ENCODE measurements at places on chromosomes 11 and 22.
A peak's percentile ranks its signal among the peaks of the same experiment; 100 is the strongest.

- peaks cover 16% of the 10 kb centered on the region for H3K36me3 ChIP-seq
- no peak overlapping the region for H3K4me3 ChIP-seq
- no peaks in the 10 kb centered on the region for H3K27me3 ChIP-seq
- DNase-seq: no peak
- H3K4me1 ChIP-seq: peaks cover 9% of the 10 kb centered on the region
These were observed 585 bp upstream of the NADSYN1 start for GRCh38 chr11:71452199-71453036.

DNA sequence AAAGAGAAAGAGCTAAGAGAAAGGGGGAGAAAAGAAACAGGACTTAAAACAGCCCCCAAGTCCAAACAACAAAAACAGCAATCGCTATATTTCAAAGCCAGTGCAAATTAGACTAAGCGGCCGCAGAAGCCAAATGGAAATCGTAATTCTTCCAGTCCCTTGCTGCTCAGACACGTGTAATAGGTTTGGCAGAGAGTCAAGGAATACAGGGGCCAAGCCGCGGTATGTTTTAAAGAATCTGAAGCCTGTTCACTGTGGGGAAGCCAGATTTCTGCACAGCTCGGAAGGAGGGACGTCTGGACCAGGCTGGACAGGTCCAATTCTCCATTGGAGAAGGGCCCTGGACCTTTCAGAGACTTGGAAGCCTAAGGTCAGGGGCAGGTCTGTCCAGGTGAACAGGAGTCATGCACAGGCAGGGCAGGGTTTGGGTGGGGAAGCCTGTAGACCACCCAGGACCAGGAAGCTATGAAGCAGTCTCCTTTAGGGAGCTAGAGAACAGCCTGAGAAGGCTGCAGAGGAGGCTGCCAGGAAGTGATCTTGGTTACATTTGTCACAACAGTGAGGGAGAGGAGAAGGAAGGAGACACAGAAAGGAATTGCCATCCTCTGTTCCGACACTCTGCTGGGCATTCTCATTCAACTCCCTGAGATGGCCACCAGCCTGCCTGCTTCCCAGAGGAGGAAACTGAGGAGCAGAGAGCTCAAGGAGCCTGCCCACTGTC, 265.5 kb upstream of the ISX start:
- H3K36me3 ChIP-seq: no peaks in the 10 kb centered on the region
- no peaks in the 10 kb centered on the region for H3K4me1 ChIP-seq
- no peaks in the 10 kb centered on the region for H3K27me3 ChIP-seq
- H3K4me3 ChIP-seq: no peak overlapping the region

DNA sequence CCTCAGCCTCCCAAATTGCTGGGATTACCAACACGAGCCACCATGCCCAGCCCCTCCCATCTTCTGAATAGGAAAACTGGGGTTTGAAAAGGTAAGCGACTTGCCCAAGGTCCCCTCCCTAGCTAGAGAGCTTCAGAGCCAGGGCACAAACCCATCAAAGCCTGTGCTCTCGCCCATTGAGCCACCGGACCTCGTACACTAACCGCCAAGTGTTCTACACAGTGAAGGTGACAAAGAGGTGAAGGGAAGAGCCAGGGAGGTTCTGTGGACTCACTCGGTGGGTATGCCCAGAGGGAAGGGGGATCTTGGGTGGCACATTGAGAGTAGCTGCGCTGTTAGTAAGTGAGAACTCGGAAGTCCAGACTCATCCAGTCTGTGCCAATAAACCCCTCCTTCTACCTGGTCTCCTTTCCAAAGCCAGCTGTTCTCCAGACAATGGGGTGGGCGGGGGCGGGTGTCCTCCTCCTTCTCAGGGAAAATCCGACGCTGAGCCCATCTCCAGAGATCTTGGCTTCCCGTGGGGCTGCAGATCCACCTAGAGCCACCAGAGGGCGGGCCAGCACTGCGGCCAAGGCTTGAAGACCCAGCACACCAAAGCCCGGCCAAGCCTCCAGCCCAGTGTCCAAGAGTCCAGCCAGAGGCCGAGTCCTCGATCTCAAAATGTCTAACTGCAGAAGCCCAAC, 3.2 kb upstream of the RTN4RL2 start:
- no peaks in the 10 kb centered on the region for H3K36me3 ChIP-seq
- peak; percentile 79 for DNase-seq
- H3K27ac ChIP-seq: no peak overlapping the region

DNA sequence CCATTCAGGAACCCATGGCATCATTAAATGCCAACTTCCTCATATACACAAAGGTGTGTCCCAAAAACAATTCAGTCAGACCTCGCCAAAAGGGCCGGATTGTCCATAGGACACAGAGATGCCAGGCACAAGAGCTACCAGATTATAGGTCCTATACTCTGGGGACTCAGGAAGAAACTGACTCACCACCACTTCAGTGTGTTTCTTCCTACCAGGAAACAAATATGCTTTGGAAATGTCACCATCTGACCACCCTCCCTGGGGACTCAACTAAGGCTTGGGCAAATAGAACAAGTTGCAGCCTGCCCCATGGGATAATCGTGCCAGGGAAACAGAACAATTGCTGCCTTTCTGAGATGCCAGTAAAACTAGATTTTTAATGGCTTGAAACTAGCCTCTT, 11.7 kb downstream of the POU2AF3 start:
- no peak overlapping the region for H3K27ac ChIP-seq
- DNase-seq: no peak
- no peaks in the 10 kb centered on the region for H3K4me1 ChIP-seq
- no peaks in the 10 kb centered on the region for H3K36me3 ChIP-seq

DNA sequence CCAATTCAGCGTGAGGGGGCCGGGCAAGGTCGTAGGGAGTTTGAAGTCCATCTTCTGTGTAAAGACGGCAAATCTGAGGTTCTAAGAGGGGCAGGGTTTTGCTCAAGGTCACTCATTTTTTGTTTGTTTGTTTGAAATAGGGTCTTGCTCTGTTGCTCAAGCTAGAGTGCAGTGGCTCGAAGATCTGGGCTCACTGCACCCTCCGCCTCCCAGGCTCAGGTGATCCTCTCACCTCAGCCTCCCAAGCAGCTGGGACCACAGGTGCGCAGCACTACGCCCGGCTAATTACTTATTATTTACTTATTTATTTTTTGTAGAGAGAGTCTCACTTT, 355 bp upstream of the AP1B1 start:
- peak overlapping the region; percentile 50 for H3K27ac ChIP-seq
- peaks cover 31% of the 10 kb centered on the region for H3K4me1 ChIP-seq
- H3K27me3 ChIP-seq: no peaks in the 10 kb centered on the region
- no peak for DNase-seq
- no peaks in the 10 kb centered on the region for H3K36me3 ChIP-seq

- no peaks in the 10 kb centered on the region for H3K27me3 ChIP-seq
- peak overlapping the region; percentile 86 for H3K27ac ChIP-seq
These were observed 25.0 kb upstream of the SUSD2 start for GRCh38 chr22:24156141-24156912.

- H3K4me3 ChIP-seq: no peak overlapping the region
- no peak overlapping the region for H3K27ac ChIP-seq
- H3K4me1 ChIP-seq: no peaks in the 10 kb centered on the region
These were observed 105.0 kb downstream of the TRIM29 start for GRCh38 chr11:120032766-120033390.

DNA sequence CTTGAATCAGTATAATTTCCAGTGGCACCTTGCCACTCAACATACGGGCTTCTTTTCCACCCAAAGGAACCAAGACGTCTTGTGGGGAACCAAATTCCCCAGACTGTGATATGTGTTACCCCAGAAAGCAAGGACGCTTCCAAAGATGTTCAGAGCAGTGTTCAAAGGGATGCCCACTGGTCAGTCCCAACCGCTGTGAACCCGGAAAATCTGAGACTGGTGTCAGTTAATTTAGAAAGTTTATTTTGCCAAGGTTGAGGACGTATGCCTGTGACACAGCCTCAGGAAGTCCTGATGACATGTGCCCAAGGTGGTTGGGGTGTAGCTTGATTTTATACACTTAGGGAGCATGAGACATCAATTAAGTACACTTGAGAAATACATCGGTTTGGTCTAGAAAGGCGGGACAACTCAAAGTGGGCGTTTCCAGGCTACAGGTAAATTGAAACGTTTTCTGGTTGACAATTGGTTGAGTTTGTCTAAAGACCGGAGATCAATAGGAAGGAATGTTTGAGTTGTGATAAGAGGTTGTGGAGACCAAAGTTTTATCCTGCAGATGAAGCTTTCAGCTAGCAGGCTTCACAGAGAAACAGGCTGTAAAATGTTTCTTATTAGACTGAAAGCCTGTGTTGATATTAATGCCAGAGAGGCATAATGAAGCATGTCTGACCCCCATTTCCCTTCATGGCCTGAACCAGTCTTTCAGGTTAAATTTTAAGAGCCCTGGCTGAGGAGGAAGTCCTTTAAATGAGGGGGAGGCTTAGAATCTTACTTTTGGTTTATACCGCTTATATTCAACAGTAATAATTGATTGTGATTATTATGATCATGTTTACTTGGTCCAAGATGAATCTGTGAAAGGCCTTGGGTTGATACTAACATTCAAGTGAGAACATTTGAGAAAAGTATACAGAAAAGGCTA, 6.8 kb downstream of the APOL3 start:
- no peak for DNase-seq
- no peak overlapping the region for H3K4me3 ChIP-seq
- H3K27ac ChIP-seq: no peak overlapping the region
- H3K4me1 ChIP-seq: no peaks in the 10 kb centered on the region
- no peaks in the 10 kb centered on the region for H3K36me3 ChIP-seq

Measured in HCT116 (cell line).